ENCODE measurements at places on chromosomes 12 and 14.
A peak's percentile ranks its signal among the peaks of the same experiment; 100 is the strongest.

DNA sequence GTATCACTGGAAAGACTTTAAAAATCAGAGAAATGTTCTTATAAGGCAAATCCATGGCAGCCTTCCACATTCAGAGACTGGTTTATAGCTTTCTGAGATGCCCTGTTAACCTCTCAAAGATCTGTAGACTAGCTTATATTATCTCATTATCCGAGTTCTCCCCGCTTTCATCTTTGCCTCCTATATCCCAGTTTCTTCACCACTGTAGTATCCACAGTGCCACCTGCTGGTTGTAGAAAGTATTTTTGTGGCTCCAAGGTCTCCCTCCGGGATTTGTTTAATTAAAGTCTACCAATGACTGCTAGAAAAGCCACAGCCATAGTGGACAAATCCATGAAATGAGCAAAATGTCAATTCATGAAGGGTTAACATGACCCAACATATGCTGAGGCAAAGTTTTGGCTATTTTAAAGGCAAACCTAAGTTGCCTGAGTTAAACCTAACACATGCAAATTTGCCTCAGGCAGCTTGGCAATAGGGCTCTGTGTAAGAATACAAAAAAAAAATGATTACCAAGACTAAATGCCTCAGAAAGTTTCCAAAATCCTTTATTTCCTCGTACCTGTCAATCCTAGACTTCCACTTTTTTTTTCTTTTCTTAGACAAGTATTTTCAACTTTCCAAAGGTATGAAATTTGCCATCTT lies 218.8 kb upstream of the BMP4 start:
- peak; percentile 61 for DNase-seq

DNA sequence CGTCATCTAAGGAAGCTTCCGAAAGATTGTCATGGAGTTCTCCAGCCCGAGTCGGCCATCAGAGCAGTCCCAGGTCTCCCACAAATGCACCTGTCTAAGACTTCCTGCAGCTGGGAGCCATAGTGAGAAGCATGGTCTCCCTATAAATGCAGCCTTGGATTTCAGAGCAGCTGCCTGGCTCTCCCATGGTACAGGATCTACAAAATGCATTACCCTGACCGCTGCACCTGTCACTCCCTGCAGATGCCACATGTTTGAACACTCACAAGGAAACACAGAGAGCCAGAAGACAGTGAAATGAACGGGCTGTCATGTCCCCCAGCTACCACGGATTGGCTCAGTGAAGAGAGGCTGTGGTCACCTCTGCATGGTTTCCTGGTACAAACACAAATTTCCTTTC lies 702.7 kb downstream of the MED13L start:
- DNase-seq: no peak

GRCh38 chr14:92519246-92520101 lies 5.9 kb downstream of the RIN3 start:
- no peak for DNase-seq

GRCh38 chr14:96280104-96280503 lies 24.1 kb downstream of the BDKRB1 start:
- DNase-seq: no peak

DNA sequence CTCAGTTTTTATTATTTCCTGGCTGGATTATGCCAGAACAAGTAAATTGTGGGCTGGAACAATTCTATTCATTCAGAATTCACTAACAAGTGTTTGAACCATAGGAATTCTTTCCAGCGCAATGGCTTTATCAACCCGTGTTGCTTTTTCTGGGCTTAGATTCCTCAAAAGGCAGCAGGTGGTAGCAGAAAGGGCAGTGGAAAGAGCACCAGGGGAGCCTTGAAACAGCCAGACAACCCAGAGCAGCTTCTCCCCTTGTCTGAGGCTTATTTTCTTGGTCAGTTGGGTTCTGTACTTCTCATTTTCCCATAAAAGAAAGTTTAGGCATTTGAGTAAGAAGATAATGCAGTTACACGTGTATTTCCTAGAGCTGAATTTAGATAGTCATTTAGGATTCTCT lies 130.7 kb downstream of the OTOGL start:
- DNase-seq: no peak

DNA sequence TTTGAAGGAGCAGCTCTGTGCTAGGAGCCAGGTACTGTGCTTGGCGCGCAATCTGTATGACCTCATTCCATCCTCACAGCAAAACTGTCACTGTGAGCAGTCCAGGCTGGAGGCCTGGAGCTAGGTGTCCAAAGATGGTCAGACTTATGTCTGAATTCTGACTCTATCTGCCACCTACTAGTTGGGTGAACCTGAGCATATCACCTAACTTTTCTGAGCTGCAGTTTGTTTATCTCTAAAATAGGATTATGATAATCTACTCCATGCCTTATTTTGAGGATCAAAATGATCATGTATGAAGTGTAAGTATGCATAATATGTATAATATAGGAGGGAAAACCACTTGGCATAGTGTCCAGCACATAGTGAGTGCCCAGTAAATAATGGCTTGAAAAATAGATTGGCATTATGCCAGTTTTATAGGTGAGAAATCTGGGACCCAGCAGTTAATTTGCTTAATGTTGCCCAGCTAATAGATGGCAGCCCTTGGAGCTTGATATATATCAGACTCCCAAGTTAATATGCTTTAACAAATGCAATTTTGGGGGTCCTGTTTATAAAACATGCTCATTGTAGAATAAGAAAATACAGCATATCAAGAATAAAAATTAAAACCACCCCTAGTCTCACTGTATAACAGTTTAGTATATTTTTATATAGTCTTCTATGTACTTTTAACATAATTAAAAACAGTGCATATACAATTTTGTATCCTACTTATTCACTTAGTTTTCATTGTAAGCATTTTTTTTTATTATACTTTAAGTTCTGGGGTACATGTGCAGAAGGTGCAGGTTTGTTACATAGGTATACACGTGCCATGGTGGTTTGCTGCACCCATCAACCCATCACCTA lies 4.5 kb upstream of the JPH4 start:
- no peak for DNase-seq

- no peak for DNase-seq
These were observed 143.4 kb upstream of the C14orf180 start for GRCh38 chr14:104436047-104436591.

- no peak for DNase-seq
These were observed 41.3 kb upstream of the BCL7A start for GRCh38 chr12:121980191-121980891.

DNA sequence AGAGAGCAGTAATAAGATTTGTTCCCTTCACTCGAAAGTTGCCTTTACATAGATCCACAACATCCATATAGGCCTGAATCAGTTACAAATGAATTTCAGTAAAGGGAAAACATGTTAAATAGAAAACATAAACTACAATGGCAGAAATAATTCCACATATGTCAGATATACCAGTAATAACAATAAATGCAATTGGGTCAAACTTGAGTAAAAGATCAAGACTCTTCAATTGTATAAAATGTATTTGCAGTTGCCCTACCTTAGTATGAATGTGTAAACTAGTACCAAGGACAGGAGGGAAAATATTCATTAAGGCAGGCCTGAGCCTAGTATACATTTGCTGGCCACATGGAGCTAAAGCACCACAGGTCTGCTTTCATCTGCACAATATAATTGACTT lies 17.6 kb downstream of the NOS1 start:
- DNase-seq: no peak

GRCh38 chr14:105161964-105162668 lies 6.5 kb downstream of the JAG2 start:
- DNase-seq: no peak

GRCh38 chr14:78974691-78975090 lies 804.5 kb downstream of the NRXN3 start:
- no peak for DNase-seq

DNA sequence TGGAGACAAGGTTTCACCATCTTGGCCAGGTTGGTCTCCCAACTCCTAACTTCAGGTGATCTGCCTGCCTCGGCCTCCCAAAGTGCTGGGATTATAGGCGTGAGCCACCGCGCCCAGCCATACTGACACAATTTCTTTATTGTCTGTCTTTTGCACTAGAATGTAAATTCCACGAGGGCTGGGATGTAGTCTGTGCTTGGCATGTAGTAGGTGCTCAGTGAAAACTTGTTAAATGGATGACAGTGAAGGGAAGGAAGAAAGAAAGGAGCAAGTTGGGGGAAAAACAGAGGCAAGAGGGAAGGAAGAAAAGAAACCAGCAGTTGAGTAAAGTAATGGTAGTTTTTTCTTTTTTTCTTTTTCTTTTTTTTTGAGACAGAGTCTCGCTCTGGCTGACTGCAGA lies 53.1 kb downstream of the LIMA1 start:
- DNase-seq: no peak

DNA sequence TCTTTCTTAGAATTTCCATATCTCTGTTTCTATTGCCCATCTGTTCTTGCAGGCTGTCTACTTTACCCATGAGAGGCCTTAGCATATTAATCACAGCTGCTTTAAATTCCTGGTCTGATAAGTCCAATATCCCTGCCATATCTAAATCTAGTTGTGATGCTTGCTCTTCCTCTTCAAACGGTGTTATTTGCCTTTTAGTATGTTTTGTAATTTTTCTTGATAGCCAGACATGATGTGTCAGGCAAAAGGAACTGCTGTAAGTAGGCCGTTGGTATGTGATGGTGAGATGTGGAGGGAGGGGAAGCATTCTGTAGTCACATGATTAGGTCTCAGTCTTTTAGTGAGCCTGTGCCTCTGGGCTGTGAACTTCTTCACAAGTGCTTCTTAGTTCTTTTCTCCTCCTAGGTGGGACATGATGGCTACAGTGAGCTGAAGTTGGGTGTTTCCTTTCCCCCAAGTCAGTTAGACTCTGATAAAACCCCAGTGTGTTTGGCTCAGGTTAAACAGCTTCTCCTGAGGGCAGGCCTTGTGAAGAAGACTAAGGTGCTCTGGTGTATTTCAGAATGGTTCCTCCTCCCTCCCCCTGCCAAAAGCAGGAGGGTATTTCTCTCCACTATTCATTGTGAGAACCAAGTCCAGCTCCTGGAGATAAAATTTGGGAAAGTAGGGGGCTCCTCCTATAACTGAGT lies 195.9 kb upstream of the PARP11 start:
- no peak for DNase-seq

DNA sequence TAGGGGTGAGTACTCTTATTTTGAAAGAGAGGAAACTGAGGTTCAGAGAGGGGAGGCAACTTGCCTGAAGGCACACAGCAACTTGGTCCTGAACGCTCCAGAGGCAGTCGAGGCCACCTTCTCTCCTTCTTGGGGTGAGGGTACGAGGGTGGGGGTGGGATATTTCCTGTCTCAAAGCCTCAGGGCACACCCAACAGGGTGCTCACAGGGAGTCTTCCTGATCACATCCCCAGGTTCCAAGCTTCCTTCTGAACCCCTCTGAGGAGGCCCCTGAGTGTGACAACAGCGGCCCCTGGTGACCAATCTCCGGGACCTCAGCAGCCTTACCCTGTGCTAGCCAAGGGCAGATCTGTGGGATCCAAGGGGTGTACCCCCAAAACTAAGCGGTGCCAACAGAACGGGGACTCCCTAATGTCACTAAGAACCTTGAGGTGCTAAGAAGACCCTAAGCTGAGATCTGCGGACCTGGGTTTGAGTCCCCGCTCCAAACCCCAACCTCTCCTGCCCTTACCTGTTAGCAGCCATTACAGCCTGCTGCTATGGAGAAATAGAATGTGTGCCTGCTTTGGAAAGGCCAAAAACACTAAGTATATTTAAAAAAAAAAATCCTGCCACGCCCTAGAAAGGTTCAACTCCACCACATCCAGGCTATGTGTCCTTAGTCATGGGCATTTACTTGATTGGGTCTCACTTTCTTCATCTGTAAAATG lies 57.9 kb downstream of the TRPV4 start:
- peak; percentile 54 for DNase-seq

DNA sequence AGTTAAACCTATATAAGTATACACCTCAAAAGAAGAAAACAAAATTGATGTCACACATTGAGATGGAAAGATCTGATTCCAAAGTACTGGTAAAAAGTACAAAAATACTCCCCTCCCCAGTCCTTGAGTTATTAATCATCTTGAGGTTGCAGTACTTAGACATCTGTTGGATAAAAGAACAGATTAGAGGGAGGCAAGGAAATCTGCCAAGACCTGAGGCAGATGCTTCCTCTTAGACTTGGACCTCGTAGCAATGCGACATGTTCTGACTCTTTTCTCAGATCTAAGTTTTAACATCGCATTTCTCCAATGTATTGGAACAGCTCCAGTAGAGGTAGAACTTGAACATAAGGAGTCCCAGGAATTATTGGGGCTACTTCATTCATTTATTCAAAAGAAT lies 187.9 kb upstream of the GRIN2B start:
- DNase-seq: no peak

DNA sequence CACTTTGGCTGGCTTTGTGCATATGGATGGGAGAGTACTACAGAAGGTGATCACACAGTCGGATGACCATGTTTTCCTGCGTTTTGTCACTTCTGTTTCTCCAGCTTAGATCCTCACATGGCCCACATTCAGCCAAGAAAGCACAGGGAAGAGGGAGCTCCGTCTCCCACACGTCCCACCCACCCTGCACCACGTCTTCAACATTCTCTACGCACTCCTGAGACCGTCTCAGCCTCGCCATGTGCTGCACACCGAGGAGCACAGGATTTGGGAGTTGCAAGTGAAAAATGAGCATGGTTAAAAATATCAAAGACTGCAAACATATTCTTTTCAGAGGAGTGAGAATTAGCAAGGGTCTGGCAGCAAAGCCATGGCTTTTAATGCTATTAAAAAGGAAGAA lies 122.2 kb downstream of the APAF1 start:
- no peak for DNase-seq

GRCh38 chr12:30862486-30862885 lies 64.1 kb upstream of the TSPAN11 start:
- no peak for DNase-seq

DNA sequence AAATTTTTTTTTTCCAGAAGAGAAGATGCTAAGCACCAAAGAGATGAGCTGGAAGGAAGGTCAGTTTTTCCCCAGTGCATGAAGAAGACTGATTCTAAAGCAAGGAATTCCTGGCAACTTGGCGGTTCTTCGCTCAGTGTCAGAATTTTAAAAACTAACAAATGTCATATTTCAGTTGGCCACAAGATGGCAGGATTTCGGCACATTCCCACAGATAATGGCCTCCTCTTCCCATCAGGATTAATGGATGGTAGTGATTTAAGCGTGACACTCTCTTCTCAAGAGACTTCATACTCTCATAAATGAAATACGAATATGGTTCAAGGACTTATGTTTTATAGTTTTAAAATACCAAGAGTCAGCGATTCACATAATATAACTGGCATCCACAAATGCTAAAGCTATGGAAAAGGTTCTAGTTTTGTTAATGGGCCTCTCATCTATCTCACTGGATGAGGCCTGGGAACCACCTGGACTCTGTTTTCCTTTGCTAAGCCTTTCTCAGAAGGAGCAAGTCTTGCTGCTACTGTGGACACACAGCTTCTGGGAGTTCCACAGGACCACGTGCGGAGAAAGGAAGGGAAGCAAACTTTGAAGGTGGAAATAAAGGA lies 46.1 kb upstream of the PTPRO start:
- DNase-seq: peak; percentile 45

DNA sequence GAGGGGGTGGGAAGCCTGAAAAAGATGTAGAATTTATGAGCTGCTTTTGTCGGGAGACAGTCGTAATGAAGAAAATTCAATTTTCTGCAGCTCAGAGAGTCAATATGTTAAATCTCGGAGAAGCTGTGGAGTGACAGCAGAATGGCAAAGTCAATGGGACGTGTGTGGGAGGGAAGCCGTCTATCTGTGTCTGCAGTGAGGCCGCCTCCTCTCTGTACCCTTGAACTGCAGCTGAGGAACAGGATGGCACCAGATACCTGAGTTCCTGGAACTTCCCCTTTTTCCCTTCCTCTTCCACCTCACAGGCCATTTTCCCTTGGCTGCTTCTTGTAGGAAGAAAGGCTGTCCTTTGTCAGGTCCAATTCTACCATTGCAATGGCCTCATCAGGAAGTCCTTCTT lies 9.3 kb upstream of the CALCOCO1 start:
- no peak for DNase-seq

- no peak for DNase-seq
These were observed 60.7 kb upstream of the PYGL start for GRCh38 chr14:51004801-51005526.

All from uterus (tissue), 4 donors.